ENCODE measurements at places on chromosomes 1 and 21.

DNA sequence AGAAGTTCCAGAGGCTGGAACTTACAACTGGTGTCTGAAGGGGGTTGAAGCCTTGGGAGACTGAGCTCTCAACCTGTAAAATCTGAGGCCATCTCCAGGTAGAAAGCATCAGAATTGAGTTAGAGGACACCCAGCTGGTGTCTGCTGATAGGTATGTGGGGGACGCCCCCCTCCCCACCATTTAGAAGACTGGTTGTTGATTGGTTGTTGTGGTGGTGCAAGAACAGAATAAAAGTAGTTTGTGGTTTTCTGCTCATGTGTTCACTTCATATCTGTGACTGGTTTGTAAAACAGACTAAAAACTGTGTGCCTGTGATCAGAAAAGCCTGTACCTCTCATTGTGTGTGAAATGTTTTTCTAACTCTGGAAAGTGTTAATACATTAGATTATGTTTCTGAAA lies 33.2 kb upstream of the PDE4B start:
- no peaks in the 10 kb centered on the region for H3K27me3 ChIP-seq
- no peak overlapping the region for H3K4me3 ChIP-seq
- DNase-seq = no peak

GRCh38 chr1:235532360-235532759 lies 28.1 kb upstream of the B3GALNT2 start:
- H3K4me1 ChIP-seq = no peaks in the 10 kb centered on the region
- DNase-seq = no peak
- no peak overlapping the region for H3K4me3 ChIP-seq
- no peaks in the 10 kb centered on the region for H3K36me3 ChIP-seq
- H3K27ac ChIP-seq = no peak overlapping the region

GRCh38 chr1:219385787-219386427 lies 212.2 kb downstream of the LYPLAL1 start:
- H3K4me1 ChIP-seq = no peaks in the 10 kb centered on the region
- no peaks in the 10 kb centered on the region for H3K36me3 ChIP-seq
- no peak overlapping the region for H3K27ac ChIP-seq
- H3K4me3 ChIP-seq = no peak overlapping the region
- DNase-seq = peak; percentile 76

- no peaks in the 10 kb centered on the region for H3K4me1 ChIP-seq
- H3K36me3 ChIP-seq = no peaks in the 10 kb centered on the region
- H3K27ac ChIP-seq = no peak within 1 kb of the TSS
- no peaks in the 10 kb centered on the region for H3K27me3 ChIP-seq
- no peak within 1 kb of the TSS for H3K4me3 ChIP-seq
Measured at GRCh38 chr1:145719230-145720079, at the start of gene CD160. Gene CD160, plus strand, starts transcription at chr1:145719499. Its CDS starts 8,829 bp downstream, at chr1:145728328.

GRCh38 chr1:72007312-72007711 lies 275.0 kb downstream of the NEGR1 start:
- DNase-seq = no peak
- no peak overlapping the region for H3K4me3 ChIP-seq
- no peaks in the 10 kb centered on the region for H3K36me3 ChIP-seq
- H3K4me1 ChIP-seq = no peaks in the 10 kb centered on the region
- no peak overlapping the region for H3K27ac ChIP-seq

- H3K27ac ChIP-seq = peak overlapping the region; percentile 9
- H3K4me1 ChIP-seq = no peaks in the 10 kb centered on the region
- H3K36me3 ChIP-seq = no peaks in the 10 kb centered on the region
- peak; percentile 89 for DNase-seq
Measured at GRCh38 chr1:50968158-50968820, 1.8 kb upstream of the CDKN2C start.

Data from mesendoderm (in vitro differentiated cells).